Fibroblast of the aortic adventitia (primary cell): ENCODE measurements at places on chromosomes 1 and 21. TPM values are rescaled to one million over a fixed set of nuclear protein-coding genes. Genes with fewer than 3 reads are reported as not detected.

Gene ST7L
- 8.1 and 22.1 TPM in 2 replicates for total RNA-seq

Gene VAMP3
- 37.2 and 135 TPM in 2 replicates for total RNA-seq

Gene LCE1F
- not detected in 2 replicates for total RNA-seq

Gene UBL4B
- total RNA-seq: not detected in 2 replicates

Gene OR10J1
- not detected in 2 replicates for total RNA-seq

Gene ACTL8
- total RNA-seq: not detected in 2 replicates

Gene PTPRC
- 0.09 TPM in 1 of 2 replicates, not detected in the other for total RNA-seq

Gene ITLN2
- total RNA-seq: 3.8 TPM in 1 of 2 replicates, not detected in the other

Gene LEPROT
- 32.6 and 65.4 TPM in 2 replicates for total RNA-seq

Gene KCNA3
- under 0.01 TPM in 1 of 2 replicates, not detected in the other for total RNA-seq

Gene SLC45A1
- total RNA-seq: 2.0 TPM in 2 replicates

Gene PTPN7
- total RNA-seq: not detected in 2 replicates

Gene TMEM82
- total RNA-seq: not detected in 2 replicates

Gene PKLR
- not detected in 2 replicates for total RNA-seq

Gene ESPN
- not detected in 2 replicates for total RNA-seq

Gene CD1D
- total RNA-seq: 0.09 TPM in 1 of 2 replicates, not detected in the other

Gene DCST2
- total RNA-seq: 0.09 TPM in 1 of 2 replicates, not detected in the other

Gene KCNJ9
- total RNA-seq: 0.08 TPM in 1 of 2 replicates, not detected in the other

Gene SPATA21
- not detected in 2 replicates for total RNA-seq

Gene KRTAP11-1
- not detected in 2 replicates for total RNA-seq

Gene ANKRD65
- total RNA-seq: 1.7 and 2.4 TPM in 2 replicates

Gene OR2T33
- not detected in 2 replicates for total RNA-seq

Gene TMPRSS15
- 0.18 TPM in 1 of 2 replicates, not detected in the other for total RNA-seq

Gene ILDR2
- total RNA-seq: 0.09 and 0.25 TPM in 2 replicates

Gene SESN2
- 33.2 and 47.4 TPM in 2 replicates for total RNA-seq
